ENCODE measurements at places on chromosomes 2 and 18. TPM values are rescaled to one million over a fixed set of nuclear protein-coding genes. Genes with fewer than 3 reads are reported as not detected.

DNA sequence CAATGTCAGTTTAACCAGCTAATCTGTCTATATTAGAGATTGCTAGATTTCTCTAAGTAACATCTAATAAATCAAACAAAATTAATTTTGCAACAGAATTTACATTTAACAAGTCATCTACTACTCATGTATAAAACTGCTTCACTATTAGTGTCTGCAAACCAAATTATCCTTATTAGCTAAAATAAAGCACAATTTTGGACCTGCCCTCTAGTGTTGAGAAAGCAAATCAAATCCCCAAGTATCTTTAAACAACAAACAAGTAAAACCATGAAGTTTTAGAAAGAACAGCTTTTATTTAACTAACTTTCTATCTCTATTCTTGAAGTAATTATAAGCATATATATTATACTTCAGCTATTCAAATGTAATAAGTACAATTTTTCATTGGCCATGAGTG, 113.1 kb upstream of the SP3 start:
- no peak overlapping the region for H3K27ac ChIP-seq
- H3K4me3 ChIP-seq = no peak overlapping the region
- peaks cover 16% of the 10 kb centered on the region for H3K36me3 ChIP-seq
- no peaks in the 10 kb centered on the region for H3K4me1 ChIP-seq

- no peaks in the 10 kb centered on the region for H3K4me1 ChIP-seq
- no peak overlapping the region for H3K27ac ChIP-seq
- no peak for DNase-seq
- no peaks in the 10 kb centered on the region for H3K36me3 ChIP-seq
- H3K27me3 ChIP-seq = peaks cover 2% of the 10 kb centered on the region
- no peak overlapping the region for H3K4me3 ChIP-seq
Observed at GRCh38 chr2:74743778-74744177, 89.7 kb downstream of the SEMA4F start.

GRCh38 chr2:179248024-179248348, 16.6 kb downstream of the SESTD1 start:
- H3K27me3 ChIP-seq = no peaks in the 10 kb centered on the region
- no peak overlapping the region for H3K27ac ChIP-seq
- H3K36me3 ChIP-seq = no peaks in the 10 kb centered on the region
- DNase-seq = no peak
- peaks cover 25% of the 10 kb centered on the region for H3K4me1 ChIP-seq
- no peak overlapping the region for H3K4me3 ChIP-seq

GRCh38 chr2:13986119-13986720, 646.3 kb upstream of the LRATD1 start:
- H3K27me3 ChIP-seq = no peaks in the 10 kb centered on the region
- no peaks in the 10 kb centered on the region for H3K36me3 ChIP-seq
- DNase-seq = no peak
- H3K27ac ChIP-seq = no peak overlapping the region
- H3K4me3 ChIP-seq = no peak overlapping the region

ERMN gene
- 1.3 TPM for total RNA-seq

DNA sequence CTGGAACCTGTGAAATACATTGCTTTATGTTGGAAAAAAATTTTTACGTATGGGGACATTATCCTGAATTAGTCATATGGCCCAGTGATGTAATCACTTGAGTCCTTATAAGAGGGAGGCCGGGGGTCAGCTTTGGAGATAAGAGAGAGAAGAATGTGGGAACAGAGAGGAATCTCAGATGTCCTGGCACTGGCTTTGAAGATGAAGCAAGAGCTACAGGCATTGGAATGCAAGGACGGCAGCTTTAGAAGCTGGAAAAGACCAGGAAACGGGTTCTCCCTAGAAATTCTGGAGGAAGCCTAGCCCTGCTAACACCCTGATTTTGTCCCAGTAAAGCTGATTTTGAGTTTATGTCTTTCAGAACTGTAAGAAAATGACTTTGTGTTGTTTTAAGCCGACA, 1129.9 kb upstream of the GYPC start:
- no peak for DNase-seq
- H3K4me3 ChIP-seq = no peak overlapping the region
- H3K36me3 ChIP-seq = no peaks in the 10 kb centered on the region
- no peak overlapping the region for H3K27ac ChIP-seq

DNA sequence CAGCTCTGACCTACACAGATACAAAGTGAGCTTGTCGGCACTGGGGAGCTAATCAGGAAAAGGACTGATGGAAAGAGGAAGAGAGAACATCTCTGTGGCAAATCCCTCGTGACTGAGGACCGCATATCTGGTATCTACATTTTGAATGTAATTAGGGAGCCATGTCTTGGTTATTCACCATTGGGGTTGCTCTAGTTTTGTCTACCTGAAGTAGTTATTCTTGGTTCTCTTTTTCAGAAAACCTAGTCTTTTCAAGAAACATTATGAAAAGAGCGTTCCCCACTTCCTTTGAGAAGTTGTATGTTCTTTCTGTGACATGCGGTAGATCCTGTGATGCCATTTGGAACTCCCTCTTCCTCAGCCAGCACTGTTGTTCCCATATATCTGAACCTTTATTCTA, 104.4 kb downstream of the DOCK10 start:
- peaks cover 80% of the 10 kb centered on the region for H3K4me1 ChIP-seq
- no peak for DNase-seq
- H3K4me3 ChIP-seq = peak overlapping the region; percentile 67
- peak overlapping the region; percentile 87 for H3K27ac ChIP-seq
- no peaks in the 10 kb centered on the region for H3K27me3 ChIP-seq
- H3K36me3 ChIP-seq = peaks cover 55% of the 10 kb centered on the region

RAPH1 gene
- total RNA-seq = 1.5 TPM

PTH2R gene
- total RNA-seq = not detected

SH2D6 gene
- total RNA-seq = 0.77 TPM

GRCh38 chr2:206918263-206918662, 21.1 kb upstream of the CPO start:
- H3K4me3 ChIP-seq = no peak overlapping the region
- DNase-seq = no peak
- H3K27me3 ChIP-seq = no peaks in the 10 kb centered on the region
- H3K27ac ChIP-seq = no peak overlapping the region

- DNase-seq = no peak
- no peaks in the 10 kb centered on the region for H3K36me3 ChIP-seq
- no peak overlapping the region for H3K27ac ChIP-seq
- H3K4me3 ChIP-seq = no peak overlapping the region
Observed at GRCh38 chr18:48571639-48572384, 33.0 kb downstream of the CTIF start.

DNA sequence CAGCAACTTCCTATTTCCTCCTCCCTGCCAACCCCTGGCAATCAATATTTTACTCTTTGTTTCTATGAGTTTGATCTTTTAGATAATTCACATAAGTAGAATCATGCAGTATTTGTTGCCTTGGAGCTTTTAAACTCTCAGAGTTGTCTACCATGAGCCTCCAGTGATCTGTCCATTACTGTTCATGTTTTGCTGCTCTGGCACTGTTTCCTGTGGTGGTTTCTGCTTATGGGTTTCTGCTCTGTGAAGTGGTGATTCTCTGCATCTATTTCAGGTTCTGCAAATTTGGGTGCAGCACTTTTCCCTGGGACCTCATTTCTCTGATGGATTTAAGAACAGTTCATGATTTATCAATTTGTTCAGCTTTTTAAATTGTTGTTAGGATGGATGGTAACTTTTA, 908.1 kb upstream of the FANCL start:
- H3K4me3 ChIP-seq = no peak overlapping the region
- no peaks in the 10 kb centered on the region for H3K4me1 ChIP-seq
- H3K36me3 ChIP-seq = no peaks in the 10 kb centered on the region
- H3K27ac ChIP-seq = no peak overlapping the region
- H3K27me3 ChIP-seq = no peaks in the 10 kb centered on the region

DNA sequence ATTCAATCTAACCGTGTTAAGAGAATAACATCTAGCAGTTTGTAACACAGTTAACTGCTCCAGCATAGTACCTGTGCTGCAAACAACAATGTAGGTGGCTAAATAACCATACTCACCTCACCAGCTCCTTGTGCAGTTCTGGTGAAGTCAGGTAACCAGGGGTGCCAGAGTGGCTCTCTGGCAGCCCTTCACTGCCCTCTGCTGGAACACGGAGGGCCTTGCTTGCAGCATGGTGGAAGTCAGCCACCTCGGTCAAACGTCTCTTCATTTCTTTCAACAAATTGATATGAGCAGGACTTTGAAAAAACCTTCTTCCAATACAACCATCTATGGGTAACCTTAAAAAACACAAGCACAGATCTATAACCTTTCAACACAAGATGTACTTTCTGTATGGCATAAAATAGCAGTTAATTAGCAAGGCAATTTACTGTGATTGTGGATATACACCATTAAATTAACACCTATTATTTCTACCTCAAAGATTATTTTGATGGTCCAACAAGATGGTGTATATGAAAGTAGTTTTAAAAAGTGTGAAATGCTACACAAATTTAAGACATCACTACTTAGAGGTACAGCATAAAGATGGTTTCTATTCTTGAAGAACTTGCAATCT, 56.6 kb downstream of the EPG5 start:
- H3K27ac ChIP-seq = no peak overlapping the region
- no peak overlapping the region for H3K4me3 ChIP-seq
- H3K36me3 ChIP-seq = peaks cover 29% of the 10 kb centered on the region
- DNase-seq = peak; percentile 73
- H3K4me1 ChIP-seq = no peaks in the 10 kb centered on the region

RAB27B gene
- not detected for total RNA-seq

GRCh38 chr2:178627401-178627800, 147.1 kb downstream of the PLEKHA3 start:
- DNase-seq = no peak
- H3K4me3 ChIP-seq = no peak overlapping the region
- no peak overlapping the region for H3K27ac ChIP-seq
- H3K4me1 ChIP-seq = no peaks in the 10 kb centered on the region

SALL3 gene
- total RNA-seq = not detected

- no peak overlapping the region for H3K27ac ChIP-seq
- no peaks in the 10 kb centered on the region for H3K36me3 ChIP-seq
- H3K27me3 ChIP-seq = no peaks in the 10 kb centered on the region
- H3K4me3 ChIP-seq = no peak overlapping the region
- DNase-seq = no peak
- H3K4me1 ChIP-seq = no peaks in the 10 kb centered on the region
Observed at GRCh38 chr2:133229974-133230373, 338.3 kb downstream of the NCKAP5 start.

DNA sequence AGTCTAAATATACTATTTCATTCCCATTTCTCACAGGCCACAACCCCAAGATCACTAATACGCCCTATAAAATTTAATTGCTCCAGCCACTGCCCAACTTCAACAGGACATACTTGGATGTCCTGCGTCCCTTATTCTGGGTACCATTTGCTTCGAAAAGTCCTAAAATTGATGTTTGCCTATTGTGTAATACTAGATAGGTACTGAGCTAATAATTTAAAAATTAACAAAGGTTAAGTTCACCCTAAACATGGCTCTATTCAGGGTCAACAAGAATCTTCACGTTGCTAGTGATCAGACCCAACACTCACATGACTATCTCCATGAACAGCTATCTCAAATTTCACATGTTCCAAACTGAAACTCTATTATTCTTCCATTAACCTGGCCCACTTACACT, 296.4 kb upstream of the RND3 start:
- H3K36me3 ChIP-seq = no peaks in the 10 kb centered on the region
- no peak for DNase-seq
- no peaks in the 10 kb centered on the region for H3K4me1 ChIP-seq
- H3K27me3 ChIP-seq = no peaks in the 10 kb centered on the region

DNA sequence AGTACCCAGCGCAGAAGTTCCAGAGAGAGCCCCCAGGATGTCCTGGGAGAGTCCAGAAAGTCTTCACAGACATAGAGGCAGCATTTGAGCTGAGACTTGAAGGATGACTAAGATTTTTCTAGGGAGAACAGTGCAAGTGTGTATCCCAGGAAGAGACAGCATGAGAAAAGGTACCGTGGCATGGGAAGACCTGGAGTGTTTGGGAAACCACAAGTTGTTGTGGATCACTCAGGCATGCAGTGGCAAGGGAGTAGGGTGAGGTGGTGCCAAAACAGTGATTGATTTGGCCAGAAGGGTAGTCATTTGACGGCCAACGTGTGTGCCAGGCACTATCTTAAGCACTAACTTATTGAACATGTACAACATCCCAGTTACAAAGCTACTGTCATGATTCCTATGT, 24.5 kb upstream of the KCNK3 start:
- H3K4me1 ChIP-seq = no peaks in the 10 kb centered on the region
- no peak overlapping the region for H3K4me3 ChIP-seq
- H3K36me3 ChIP-seq = no peaks in the 10 kb centered on the region
- H3K27ac ChIP-seq = no peak overlapping the region
- no peak for DNase-seq

TEX51 gene
- not detected for total RNA-seq

DNA sequence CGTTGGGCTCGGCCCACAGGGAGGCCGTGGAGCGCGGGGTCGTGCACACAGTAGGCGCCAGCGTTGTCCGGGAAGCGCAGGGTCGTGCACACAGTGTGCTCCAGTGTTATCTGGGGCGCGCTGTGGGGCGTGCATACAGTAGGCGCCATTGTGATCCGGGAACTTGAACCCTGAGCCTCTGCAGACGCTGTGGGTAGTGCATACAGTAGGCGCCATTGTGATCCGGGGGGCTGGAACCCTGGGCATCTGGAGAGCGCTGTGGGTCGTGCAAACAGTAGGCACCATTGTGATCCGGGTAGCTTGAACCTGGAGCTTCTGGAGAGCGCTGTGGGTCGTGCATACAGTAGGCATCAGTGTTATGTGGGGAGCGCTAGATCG, 793 bp downstream of the ZNF236 start:
- H3K4me1 ChIP-seq = peaks cover 50% of the 10 kb centered on the region
- H3K4me3 ChIP-seq = peak overlapping the region; percentile 87
- DNase-seq = no peak
- no peaks in the 10 kb centered on the region for H3K27me3 ChIP-seq
- H3K36me3 ChIP-seq = peaks cover 13% of the 10 kb centered on the region

GRCh38 chr2:95277246-95277906, 3.1 kb downstream of the PROM2 start:
- no peaks in the 10 kb centered on the region for H3K27me3 ChIP-seq
- no peaks in the 10 kb centered on the region for H3K4me1 ChIP-seq
- no peak for DNase-seq
- H3K36me3 ChIP-seq = no peaks in the 10 kb centered on the region
- no peak overlapping the region for H3K4me3 ChIP-seq
- no peak overlapping the region for H3K27ac ChIP-seq

GRCh38 chr2:235897992-235898391, 270.2 kb downstream of the GBX2 start:
- H3K4me1 ChIP-seq = no peaks in the 10 kb centered on the region
- H3K27ac ChIP-seq = no peak overlapping the region
- H3K36me3 ChIP-seq = no peaks in the 10 kb centered on the region
- H3K4me3 ChIP-seq = no peak overlapping the region
- DNase-seq = no peak

SLC4A3 gene
- total RNA-seq = not detected

- H3K27ac ChIP-seq = no peak overlapping the region
- no peaks in the 10 kb centered on the region for H3K36me3 ChIP-seq
- no peaks in the 10 kb centered on the region for H3K27me3 ChIP-seq
- DNase-seq = no peak
Observed at GRCh38 chr2:128797092-128797491, 478.4 kb upstream of the HS6ST1 start.

- H3K36me3 ChIP-seq = no peaks in the 10 kb centered on the region
- no peak overlapping the region for H3K27ac ChIP-seq
- no peaks in the 10 kb centered on the region for H3K4me1 ChIP-seq
- H3K4me3 ChIP-seq = no peak overlapping the region
- DNase-seq = no peak
Observed at GRCh38 chr2:221981912-221982470, 316.8 kb downstream of the PAX3 start.

RANBP2 gene
- 71.3 TPM for total RNA-seq

SLC30A3 gene
- 0.43 TPM for total RNA-seq

KCNE4 gene
- total RNA-seq = not detected

GRCh38 chr2:163252199-163252598, 413.6 kb upstream of the KCNH7 start:
- H3K27ac ChIP-seq = no peak overlapping the region
- H3K36me3 ChIP-seq = no peaks in the 10 kb centered on the region
- H3K27me3 ChIP-seq = no peaks in the 10 kb centered on the region
- DNase-seq = no peak

All from activated CD8-positive, alpha-beta T cell treated with anti-CD3 and anti-CD28 coated beads for 36 hours (primary cell).